ENCODE measurements at places on chromosomes 5 and 9.

GRCh38 chr9:30605936-30606335 is 1778.5 kb upstream of the ACO1 start:
- no peak for DNase-seq

GRCh38 chr5:154749491-154749890 is 5.7 kb upstream of the LARP1 start:
- no peak for DNase-seq

- DNase-seq: no peak
Observed at GRCh38 chr5:169636477-169637084, 494 bp upstream of the DOCK2 start.

- DNase-seq: no peak
Observed at GRCh38 chr5:170993476-170993875, 131.7 kb downstream of the RANBP17 start.
